ENCODE measurements at places on chromosomes 3 and 15.

- no peak for DNase-seq
Measured at GRCh38 chr3:89447243-89447642, 339.8 kb downstream of the EPHA3 start.

GRCh38 chr15:38128341-38128781 lies 124.3 kb upstream of the SPRED1 start:
- no peak for DNase-seq

DNA sequence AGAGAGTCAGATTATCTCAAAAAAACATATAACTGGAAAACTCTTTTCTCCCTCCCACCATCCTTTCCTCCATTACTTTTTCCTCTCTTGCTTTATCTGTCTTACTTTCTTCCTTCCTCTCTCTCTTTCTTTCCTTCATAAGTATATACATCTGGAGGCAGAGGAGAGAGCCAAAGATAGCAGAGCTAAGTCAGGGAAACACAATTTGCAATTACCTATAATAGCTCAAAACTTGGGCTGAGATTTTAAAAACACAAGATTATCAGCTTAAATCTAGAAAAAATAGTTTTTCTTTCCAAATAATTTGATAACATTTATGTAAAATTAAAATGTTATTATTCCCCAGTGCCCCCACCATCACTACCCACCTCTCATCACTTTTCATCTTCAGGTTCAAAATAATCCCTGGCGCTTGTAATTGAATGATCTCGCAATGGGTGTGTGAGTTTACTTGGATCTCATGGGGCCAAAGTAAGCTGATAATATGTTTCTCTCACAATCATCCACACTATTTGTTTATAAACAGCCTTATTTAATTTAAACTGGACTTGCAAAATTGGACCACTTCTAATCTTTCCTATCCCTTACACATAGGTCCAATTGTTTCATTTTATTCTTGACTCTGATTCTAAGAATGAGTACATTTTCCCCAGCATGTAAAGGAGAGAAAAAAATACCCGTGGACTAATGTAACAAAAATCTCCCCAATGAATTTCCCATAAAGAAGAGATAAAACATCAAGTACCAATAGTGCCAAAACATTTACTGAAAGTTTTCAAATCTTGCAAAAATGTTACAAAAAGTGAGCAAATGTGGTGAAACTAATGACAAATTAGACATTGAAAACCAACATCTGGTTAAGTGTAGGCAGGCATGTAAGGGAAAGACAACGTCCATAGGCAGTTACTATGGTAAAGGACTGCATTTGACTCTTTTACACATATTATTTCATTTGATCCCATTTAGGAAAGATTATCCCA lies 236.9 kb downstream of the DTWD1 start:
- DNase-seq, result no peak

- no peak for DNase-seq
Measured at GRCh38 chr15:100520132-100520921, 8.4 kb downstream of the CERS3 start.

DNA sequence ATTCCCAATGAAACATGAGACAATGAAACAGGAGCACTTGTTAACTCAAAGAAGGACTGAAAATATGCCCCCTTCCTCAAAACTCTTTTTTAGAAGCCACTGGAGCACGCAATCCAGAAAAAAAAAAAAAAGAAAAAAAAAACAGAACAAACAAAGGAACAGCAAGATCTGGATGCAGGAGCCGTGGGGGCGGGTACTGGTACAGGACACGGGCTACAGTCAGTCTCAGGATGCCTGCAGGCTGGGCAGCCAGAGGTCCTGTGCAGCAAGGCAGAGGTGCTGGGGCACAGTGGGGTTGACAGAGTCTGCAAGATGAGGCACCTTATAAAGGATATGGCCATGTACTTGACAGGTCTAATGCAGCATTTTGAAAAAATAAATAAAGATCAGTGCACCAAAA lies 22.3 kb upstream of the ALDH1L1 start:
- no peak for DNase-seq

DNA sequence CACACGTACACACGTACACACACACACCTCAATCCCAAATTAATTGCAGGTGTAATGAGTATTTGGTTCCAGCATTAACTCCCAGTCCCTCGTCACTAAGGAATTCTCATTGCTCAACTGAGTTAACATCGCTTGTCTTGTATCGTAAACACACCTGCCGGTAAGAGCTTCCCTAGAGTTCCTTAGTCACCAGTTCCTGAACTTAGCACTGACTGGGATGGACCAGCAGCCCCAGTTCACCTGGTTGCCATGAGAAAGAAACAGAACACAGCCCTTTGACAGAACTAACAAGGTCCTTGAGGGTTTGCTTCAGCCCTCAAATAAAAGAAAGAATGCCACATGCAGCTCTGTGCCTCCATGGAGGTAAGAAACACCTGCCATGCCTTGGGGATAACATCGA lies 66.3 kb upstream of the SLCO3A1 start:
- DNase-seq, result no peak

DNA sequence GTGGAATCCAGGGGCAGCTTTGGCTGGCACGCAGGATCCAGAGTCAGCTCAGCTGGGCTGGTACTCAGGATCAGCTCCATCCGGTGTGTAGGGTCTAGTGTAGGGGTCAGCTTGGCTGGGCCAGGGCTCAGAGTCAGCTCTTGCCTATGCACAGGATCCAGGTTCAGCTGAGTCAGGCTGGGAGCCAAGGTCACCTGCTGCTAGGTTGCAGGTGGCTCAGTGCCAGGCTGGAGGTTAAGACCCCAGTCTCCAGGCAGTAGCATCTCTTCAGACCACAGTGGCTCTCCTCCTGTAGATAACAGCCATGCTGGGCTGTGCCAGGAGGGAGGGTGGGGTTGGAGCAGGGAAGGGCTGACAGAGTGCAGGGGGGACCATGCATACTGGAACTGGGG lies 1.8 kb downstream of the HYAL3 start:
- no peak for DNase-seq

- no peak for DNase-seq
Measured at GRCh38 chr3:53202331-53203015, 41.5 kb downstream of the PRKCD start.

DNA sequence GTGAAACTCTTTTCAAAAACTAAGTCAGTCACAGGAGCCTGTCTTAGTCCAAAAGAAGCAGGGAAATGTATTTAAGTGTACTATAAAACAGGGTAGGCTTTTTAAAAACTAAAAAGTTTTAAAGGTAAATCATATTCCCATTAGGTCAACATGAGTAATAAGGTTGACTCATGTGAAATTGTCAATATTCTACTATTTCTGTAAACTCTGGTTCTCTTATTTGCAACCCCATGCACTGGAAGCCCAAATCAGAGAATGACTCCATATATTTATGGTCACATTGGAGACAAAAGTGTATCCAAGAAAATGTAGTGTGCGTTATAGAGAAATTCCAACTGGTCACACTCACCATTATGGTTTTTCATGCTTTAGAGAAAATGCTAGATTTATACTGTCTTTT lies 600.3 kb upstream of the TGFBR2 start:
- no peak for DNase-seq

- DNase-seq, result no peak
Measured at GRCh38 chr3:178263236-178263916, 272.9 kb upstream of the KCNMB2 start.
